ENCODE measurements at places on chromosomes 7 and 10.

DNA sequence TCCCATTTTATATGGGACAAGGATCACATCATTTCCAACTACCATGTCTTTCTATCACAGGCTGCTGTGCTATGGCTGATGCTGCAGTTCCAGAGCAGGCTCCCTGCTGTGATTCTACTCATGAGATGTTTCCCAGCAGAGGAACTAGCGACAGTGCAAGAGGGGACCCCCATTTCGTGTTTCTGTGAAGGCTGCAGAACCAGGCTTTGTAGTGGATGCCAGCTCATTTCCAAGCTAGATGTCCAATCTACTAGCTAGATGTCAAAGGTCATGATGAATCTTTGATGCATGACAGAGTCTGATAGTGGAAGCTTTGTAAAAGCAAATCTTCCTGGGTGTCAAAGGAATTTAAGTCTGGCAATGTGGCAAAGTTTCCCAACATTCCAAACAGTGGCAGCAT lies 21.2 kb upstream of the MYO3A start:
- no peak for DNase-seq

- DNase-seq: no peak
Observed at GRCh38 chr7:20591058-20591457, 24.4 kb upstream of the ABCB5 start.

GRCh38 chr10:24984906-24985305 lies 31.1 kb downstream of the ENKUR start:
- no peak for DNase-seq

DNA sequence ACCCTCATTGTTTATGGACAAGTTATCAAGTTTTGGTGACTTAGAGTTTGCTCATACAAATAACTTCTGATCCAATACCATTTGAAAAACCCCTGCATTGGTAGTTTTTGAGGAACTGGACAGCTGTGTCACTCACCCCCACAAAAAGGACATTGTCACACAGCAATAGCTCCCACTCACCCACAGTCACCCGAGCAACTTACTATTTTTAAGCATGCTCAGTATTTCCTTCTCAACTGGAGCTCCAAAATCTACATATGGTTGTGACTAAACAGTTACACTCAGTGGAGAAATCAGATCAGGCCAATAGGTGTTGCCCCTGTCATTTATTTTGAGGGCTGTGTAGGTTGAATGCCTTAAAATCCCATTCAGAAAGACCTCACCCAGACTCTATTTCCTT lies 165.2 kb upstream of the AUTS2 start:
- DNase-seq: no peak

DNA sequence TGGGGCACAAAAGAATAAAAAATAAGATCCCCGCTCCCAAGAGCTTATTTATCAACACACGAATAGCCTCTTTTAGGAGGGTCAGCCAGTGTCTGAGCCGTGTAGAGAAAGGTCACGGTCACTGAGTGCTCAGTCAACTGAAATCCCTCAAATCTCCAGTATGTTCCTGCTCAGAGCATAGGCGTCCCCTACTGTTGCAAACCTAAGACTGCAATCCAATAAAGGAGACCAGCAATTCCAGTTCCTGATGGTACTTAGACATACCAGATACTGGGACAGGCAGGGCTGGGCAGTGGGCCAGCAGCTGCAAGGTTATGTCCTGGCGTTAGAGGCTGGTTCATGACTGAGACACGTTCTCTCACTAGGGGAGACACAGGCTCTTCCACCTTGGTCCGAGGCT lies 93.6 kb downstream of the CACNB2 start:
- DNase-seq: no peak

DNA sequence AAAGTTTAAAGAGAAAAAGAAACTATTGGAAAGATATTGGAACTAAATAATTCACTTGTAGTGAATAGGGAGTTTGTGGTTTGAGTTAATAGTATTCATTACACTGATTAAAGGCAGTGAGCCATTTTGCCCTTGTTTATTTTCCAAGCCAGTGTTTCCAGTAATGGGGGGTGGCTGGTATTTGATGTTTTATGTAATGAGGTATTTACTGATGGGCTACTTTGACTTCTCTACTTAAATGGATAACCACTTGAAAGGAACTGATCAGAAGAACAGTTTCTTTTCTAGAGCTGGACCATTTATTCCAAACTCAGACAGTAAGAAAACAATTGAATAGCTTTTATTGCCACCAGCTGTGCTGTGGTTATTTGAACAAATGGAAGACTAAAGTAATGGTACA lies 227.0 kb upstream of the HDAC9 start:
- DNase-seq: no peak

DNA sequence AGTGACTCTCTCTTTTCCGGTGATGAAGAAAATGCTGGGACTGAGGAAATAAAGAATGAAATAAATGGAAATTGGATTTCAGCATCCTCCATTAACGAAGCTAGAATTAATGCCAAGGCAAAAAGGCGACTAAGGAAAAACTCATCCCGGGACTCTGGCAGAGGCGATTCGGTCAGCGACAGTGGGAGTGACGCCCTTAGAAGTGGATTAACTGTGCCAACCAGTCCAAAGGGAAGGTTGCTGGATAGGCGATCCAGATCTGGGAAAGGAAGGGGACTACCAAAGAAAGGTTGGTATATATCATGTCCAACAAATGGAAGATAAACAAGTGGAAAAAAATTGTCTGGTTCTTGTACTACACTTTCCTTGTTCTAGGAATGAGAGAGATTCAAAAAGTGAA lies 9.5 kb downstream of the PDCD4 start:
- no peak for DNase-seq

- DNase-seq: no peak
Observed at GRCh38 chr7:76377186-76377918, 18.6 kb upstream of the YWHAG start.

GRCh38 chr10:84665883-84666463 lies 337.6 kb downstream of the CCSER2 start:
- no peak for DNase-seq

GRCh38 chr10:86872757-86873156 lies 84.7 kb downstream of the MMRN2 start:
- no peak for DNase-seq

DNA sequence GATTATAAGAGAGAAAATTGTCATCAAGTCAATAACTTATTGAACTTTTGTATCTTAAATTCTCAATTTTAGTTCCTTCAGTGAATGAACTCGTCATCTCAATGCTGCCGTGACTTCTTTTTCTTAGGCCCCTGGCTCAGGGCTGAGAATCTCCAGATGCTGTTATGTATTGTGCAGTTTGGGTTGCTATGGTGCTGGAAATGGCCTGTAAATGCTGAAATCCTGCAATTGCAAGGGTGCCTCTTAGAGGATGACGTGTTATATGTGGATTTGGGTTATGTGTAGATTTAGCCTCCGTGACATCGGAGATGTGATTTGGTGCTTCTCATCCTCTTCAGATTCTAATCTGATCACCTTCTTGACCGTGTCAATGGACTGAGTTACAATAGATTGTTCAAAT lies 55.7 kb upstream of the ZRANB1 start:
- DNase-seq: no peak

DNA sequence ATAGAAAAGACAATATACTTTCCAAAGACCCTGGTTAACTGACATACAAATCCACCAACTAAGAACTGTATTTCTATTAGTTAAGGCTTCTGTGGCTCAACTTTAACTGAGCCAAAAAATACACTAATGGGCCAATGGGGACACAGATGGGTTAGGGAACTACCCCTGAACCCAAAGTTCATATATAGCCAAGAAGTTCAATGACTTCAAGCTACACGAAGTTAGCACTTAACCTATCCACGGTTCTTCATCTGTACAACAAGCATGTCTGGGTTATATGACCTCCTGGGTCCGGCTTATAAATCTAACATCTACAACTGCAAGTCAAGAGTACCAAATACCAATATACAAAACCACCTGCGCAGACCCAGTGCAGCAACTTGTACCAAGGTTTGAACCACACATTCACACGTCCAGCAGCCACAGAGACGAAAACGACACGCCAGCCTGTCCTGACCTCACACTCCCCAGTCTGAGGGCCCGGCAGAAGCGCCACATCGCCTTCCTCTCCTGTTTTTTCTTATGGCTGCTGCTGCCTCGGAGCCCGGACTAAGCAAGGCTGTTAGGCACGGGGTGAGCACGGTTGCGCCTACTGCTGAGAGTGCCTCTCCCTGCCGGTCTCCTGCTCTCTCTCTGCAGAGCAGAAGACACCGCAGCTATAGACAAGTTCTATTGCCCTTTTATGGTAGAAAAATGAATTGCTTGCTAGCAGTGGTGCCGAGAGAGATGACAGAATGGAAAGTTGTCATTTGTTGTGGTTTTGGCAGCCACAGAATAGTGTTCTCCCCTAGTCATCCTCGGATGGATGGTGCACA lies 86.3 kb downstream of the RNF216 start:
- no peak for DNase-seq

- DNase-seq: no peak
Observed at GRCh38 chr10:19815731-19816410, 361 bp upstream of the PLXDC2 start.

- DNase-seq: no peak
Observed at GRCh38 chr7:20545016-20545415, 70.5 kb upstream of the ABCB5 start.

DNA sequence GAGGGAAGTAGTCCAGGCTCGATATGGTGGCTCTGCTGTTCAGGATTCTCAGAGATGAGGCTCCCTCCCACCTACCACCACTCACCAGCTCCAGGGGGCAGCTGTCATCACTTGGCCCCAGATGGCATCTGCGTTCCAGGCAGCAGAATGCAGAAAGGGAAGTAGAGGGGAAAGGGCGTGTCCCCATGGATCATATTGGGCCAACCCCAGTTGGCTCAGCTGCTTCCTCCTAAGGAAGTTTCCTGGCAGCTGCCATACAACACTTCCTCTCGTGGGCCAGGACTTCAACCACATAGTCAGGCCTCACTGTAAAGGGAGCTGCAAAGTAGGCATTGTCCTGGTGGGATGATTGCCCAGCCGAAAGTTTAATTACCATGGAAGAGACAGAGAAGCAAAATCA lies 1.6 kb upstream of the TEX36 start:
- DNase-seq: no peak

- DNase-seq: no peak
Observed at GRCh38 chr7:152899004-152899403, 139.5 kb downstream of the ACTR3B start.

GRCh38 chr7:50584793-50585408 lies 19.7 kb upstream of the DDC start:
- DNase-seq: no peak

GRCh38 chr7:135756191-135756590 lies 7.6 kb upstream of the FAM180A start:
- no peak for DNase-seq

- no peak for DNase-seq
Observed at GRCh38 chr10:89171263-89171872, 35.7 kb downstream of the CH25H start.

- no peak for DNase-seq
Observed at GRCh38 chr10:30558411-30558810, 71.1 kb downstream of the LYZL2 start.

- DNase-seq: no peak
Observed at GRCh38 chr7:2070151-2070763, 162.5 kb downstream of the MAD1L1 start.

- DNase-seq: peak; percentile 4
Observed at GRCh38 chr7:113086431-113086888, at the start of gene GPR85. TSS of gene GPR85 (minus strand) at chr7:113086827. CDS start at chr7:113084721, 2,106 bp downstream.

GRCh38 chr7:95686109-95686508 lies 86.2 kb upstream of the DYNC1I1 start:
- DNase-seq: peak; percentile 50

- DNase-seq: no peak
Observed at GRCh38 chr7:123748171-123748733, 551 bp downstream of the WASL start.

DNA sequence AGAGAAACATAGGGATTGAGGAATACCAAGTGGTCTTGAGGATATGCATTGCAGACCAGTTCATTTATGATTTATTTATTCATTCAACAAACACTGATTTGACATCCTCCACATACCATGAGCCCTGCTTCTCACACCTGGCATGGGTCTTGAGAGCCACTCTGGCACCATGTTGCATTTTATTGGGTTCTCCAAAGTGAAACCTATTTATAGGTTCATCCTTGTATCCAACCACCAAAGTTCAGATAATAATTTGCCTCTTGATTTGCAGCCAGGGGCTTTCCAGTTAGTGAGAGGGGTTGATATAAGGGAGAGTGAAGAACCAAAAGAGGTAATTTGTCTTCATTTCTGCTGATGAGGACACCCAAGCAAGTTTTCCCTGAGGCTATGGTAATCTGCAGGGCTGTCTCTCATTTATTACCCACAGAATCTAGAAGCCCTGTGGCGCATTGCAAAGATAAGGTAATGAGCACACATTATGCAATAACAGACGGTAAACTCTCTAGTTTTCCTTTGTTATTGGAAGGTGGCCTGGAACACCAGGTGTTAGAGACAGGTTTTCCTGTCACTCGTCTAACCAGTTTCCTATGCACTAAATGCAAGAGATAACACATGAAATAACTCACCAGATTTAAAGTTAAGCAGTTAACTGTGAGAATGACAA lies 28.8 kb upstream of the ICA1 start:
- peak; percentile 86 for DNase-seq

- DNase-seq: no peak
Observed at GRCh38 chr7:156100086-156100485, 287.8 kb upstream of the SHH start.

DNA sequence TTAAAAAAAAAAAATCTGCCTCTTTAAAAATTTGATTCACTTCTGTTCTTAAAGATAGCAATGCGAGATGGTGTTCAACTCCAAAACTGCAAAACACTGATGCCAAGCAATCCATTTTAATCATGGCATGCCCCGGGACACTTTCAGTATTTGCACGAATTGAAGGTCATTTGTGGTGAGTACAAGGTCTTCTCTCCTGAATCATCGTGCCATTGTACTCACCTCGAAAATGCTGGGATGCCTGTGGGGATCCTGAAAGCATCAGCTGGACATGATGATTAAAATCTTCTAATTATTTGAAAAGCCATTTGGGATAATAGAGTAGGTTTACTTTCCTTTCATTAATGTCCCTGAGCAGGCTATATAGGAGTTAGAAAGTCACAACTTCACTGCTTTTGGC lies 125.1 kb upstream of the NRP1 start:
- DNase-seq: no peak

GRCh38 chr7:9671979-9672917 lies 1238.8 kb downstream of the NXPH1 start:
- DNase-seq: no peak

GRCh38 chr7:389911-390601 lies 100.1 kb downstream of the FOXL3 start:
- no peak for DNase-seq
